ENCODE measurements at places on chromosomes 6 and 20. TPM values are rescaled to one million over a fixed set of nuclear protein-coding genes. Genes with fewer than 3 reads are reported as not detected.

DNA sequence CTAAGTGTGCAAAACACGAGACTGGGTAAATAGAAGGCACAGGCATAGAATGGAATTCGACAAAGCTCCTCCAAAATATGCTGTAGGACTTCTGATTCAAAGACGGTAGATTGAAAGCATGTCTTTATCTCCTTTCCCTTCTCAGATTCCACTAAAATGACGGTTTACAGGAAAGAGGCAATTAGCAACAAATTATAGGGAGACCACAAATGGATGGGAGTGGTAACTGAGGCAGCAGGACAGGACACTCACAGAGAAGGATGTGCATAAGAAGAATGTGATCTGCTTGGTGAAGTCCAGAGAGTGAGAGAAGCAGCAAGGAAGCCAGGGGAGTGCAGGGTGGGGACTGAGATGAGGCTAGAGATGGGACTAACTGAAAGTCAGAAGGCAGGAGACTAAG lies 113.4 kb upstream of the MRPS10 start:
- DNase-seq: no peak

GRCh38 chr20:35700625-35701148 lies 1.5 kb downstream of the ROMO1 start:
- no peak for DNase-seq

DNA sequence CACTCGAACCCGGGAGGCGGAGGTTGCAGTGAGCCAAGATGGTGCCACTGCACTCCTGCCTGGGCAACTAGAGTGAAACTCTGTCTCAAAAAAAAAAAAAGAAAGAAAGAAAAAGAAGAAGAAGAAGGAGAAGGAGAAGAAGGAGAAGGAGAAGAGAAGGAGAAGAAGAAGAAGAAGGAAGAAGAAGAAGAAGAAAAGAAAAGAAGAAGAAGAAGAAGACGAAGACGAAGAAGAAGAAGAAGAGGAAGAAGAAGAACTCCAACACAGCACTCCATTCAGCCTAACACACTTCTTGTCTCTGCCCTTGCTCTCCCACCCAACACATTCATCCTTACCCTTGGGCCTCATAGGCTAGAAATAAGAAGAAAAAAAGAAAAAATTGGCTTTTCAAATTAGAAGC lies 6.9 kb downstream of the ZFP57 start:
- DNase-seq: no peak

GRCh38 chr6:36959555-36960250 lies 5.2 kb downstream of the PI16 start:
- no peak for DNase-seq

Gene TFAP2B
- total RNA-seq: not detected

Gene CCN5
- total RNA-seq: 1.1 TPM

Gene MAP7
- 18.1 TPM for total RNA-seq

- no peak for DNase-seq
These were observed 71.6 kb upstream of the GLP1R start for GRCh38 chr6:38976801-38977500.

GRCh38 chr6:131615275-131615674 lies 12.8 kb downstream of the MED23 start:
- no peak for DNase-seq

DNA sequence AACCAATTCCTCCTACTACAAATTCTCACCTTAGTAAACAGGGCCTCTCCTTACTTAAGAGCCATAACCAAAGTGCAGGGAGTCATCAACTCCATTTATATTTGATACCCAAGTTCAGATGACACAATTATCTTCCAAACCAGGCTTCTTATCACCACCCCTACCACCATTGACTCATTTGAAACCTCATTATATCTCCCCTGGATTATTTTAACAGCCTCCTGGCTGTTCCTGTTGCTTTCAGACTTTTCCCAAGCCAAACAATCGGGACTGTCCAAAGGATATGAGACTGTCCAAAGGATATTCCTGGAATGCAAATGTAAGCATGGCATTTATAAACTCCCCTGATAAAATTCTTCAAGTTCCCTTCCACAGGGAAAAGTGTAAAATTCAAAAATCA lies 394.3 kb downstream of the MAFB start:
- no peak for DNase-seq

DNA sequence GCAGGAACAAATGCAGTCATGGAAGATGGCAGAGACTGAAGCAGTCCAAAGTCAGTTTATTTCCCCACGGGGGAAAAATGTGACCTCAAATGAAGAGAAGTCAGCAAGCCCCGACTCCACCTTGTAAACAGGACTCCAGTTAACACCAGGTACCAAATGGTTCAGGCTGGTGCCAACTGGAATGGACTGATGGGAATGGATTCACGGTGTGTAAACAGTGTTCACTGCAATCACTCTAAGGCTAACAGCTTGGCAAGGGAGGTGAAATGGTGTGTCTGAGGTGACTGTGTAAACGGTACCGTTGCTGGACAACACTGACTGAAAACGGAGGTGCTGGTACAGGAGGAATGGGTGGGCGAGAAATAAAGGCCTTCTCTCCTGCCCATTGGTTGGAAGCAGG lies 12.0 kb downstream of the PLAGL2 start:
- peak; percentile 89 for DNase-seq

Gene MUCL3
- not detected for total RNA-seq
